ENCODE measurements at places on chromosomes 4 and X.

DNA sequence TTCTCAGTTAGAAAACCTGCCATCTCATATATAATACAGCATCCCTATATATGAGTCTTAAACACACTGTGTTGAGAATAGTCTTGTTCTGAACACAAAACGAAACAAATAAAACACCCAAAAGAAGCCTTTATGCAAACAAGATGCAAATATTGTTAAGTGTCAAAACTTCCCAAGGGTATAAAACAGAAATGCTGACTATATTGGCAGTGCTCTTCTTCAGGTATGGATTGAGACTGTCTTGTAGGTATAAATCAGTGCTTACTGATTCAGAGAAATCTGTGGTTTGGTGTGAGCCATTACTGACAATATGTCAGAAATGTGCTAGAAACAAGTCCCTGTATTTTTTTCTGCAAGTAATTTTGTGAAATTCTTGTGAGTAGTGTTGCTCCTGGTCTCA is 82.8 kb upstream of the CTSO start:
- DNase-seq = no peak

- DNase-seq = no peak
These were observed 95.0 kb downstream of the ARX start for GRCh38 chrX:24920769-24921168.

- no peak for DNase-seq
These were observed 101.0 kb downstream of the PAPSS1 start for GRCh38 chr4:107619066-107619465.

DNA sequence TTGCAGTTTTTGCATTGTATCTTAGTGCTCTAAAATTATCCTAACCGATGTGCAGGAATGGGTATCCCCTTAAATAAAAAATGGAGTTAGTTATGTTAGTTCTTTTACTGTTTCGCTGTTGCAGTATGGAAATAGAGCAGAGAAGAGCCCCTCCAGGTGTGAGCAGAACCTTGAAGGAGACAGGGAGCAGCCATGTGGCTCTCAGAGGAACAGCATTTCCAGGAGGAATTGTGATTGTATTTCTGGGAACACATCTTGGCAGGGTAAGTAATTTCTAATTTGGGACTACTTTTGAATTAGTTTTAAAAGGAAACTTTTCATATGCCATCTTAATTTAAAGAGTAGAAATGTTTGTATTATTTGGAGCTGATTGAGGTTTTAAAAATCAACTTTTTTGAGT is 5.3 kb upstream of the CCDC158 start:
- no peak for DNase-seq

- no peak for DNase-seq
These were observed 84.2 kb downstream of the DCHS2 start for GRCh38 chr4:154407443-154407842.

DNA sequence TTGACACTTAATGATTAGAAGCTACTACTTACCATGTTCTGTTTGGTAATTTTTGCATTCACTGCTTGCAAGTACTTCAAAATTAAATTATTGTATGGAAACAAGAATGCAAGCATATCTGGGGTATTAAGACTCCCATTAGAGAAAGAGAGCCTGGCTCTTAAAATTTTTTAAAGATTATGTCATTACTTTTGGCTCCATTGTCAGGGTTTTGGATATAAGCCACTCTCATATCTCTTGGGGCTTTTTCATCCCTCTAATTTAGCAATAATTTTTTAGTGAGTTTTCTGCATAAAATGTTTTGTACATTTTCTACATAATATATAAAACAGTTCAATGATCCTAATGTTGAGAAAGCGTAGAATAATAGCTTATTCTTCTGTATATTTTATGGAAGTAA is 49.4 kb downstream of the SLC9A6 start:
- DNase-seq = no peak

- DNase-seq = peak; percentile 14
These were observed 1.8 kb downstream of the SLC38A5 start for GRCh38 chrX:48468247-48468671.

GRCh38 chrX:84729408-84729807 is 227.2 kb upstream of the HDX start:
- no peak for DNase-seq

- DNase-seq = no peak
These were observed 44.9 kb downstream of the HAND2 start for GRCh38 chr4:173485164-173485563.

DNA sequence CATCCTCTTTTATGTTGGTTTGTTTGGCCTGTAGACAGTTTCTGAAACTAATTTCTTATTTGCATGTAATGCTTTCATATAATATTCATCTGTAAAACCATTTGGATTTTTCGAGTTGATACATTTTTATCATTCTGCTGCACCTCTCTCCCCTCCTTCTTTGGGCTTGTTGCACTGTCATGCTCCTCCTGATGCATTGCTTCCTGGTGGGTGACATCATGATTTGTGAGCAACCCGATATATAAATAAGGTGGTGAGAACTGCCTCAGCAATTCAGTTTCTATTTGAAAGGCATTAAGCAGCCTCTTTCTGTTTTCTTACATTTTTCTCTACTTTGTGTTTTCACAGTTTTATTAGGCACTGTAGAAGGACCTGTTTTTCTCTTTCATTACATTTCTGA is 515.7 kb downstream of the RPA4 start:
- DNase-seq = no peak

- no peak for DNase-seq
These were observed 334.2 kb downstream of the FSTL5 start for GRCh38 chr4:161829591-161829990.

GRCh38 chrX:74505437-74505836 is 84.1 kb downstream of the SLC16A2 start:
- no peak for DNase-seq

- no peak for DNase-seq
These were observed at the start of gene LPAR4 for GRCh38 chrX:78747489-78747888. Gene LPAR4, plus strand, starts transcription at chrX:78747720. Its CDS starts 7,150 bp downstream, at chrX:78754870.

DNA sequence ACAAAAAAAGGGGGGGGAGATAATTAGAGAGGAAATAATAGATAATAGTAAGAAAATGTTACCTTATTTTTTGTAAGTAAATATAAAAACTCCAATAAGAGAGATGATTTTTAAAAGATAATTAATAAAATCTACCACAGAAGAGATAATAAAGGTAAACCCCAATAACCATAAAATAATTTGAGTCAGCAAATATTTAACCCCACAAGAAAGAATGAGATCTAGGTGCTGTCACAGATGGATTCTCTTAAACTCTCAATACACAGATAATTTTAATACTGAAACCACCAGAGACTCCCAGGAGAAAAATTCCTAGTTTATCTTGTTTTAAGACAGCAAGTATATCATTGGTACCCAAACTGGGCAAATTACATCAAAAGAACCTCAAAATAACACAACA is 341.4 kb downstream of the ANK2 start:
- no peak for DNase-seq

- no peak for DNase-seq
These were observed 82.8 kb downstream of the CPZ start for GRCh38 chr4:8675383-8675782.

- DNase-seq = no peak
These were observed 17.2 kb downstream of the PROM1 start for GRCh38 chr4:16066586-16067128.

- DNase-seq = no peak
These were observed 77.3 kb downstream of the ARHGAP10 start for GRCh38 chr4:147809211-147809610.

DNA sequence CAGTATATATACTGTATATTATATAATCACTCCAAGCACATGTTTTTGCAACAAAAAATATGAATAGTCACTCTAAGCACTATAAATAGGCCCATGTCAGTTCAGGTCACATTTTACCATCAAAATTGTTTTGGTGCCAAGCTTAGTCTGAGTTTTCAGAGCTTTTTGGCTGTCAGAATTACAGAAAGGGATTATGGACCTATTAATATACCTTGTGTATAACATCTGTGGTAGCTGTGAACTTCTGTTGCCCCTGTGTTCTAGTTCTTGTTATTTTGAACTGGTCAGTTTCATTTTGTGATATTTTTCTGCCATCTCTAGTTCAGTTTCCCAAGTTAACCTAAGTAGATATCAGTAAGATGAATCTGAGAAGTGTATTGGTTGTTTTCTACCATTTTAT is 22.9 kb downstream of the EXOC1 start:
- DNase-seq = no peak

GRCh38 chr4:183873409-183874185 is 31.5 kb upstream of the STOX2 start:
- DNase-seq = no peak

DNA sequence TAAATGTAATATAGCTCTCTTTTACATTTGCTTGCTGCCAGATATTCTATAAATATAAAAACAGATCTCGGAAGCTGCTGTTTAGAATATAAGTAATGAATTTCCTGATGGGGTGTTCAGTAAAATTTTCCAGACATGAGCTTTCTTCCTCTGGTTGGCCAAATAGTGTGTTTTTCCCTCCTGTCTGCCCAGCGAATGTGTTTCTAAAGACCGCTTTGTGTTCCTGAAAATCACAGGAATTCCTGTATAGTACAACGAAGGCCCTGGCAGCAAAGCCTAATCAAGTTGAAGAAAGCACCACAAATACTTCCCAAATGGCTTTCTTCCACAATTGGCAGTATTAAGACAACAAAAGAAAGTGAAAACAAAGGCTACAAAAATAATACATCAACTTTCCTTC is 494.1 kb downstream of the INPP4B start:
- DNase-seq = no peak

GRCh38 chr4:76883147-76883546 is 14.8 kb downstream of the SOWAHB start:
- no peak for DNase-seq

GRCh38 chr4:88585917-88586316 is 6.4 kb upstream of the HERC3 start:
- no peak for DNase-seq

GRCh38 chr4:4608214-4608537 is 66.3 kb upstream of the STX18 start:
- no peak for DNase-seq

DNA sequence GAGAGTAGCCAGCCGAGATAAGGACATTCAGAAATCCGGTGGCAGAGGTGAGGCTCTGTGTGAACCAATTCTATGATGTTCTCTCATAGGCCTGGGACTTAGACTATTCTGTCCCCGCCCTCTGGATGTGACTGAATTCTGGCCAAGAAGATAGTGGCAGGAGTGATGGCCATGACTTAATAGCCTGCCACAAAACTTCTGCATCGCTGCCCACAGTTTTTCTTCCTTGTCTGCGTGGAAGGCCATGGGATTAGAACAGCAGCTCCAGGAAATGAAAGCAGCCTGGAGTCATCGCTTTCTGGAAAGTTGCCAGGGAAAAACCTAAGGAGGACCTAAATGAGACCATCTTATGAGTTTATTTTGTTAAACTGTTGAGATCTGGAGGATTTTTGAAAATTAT is 134.7 kb downstream of the F11 start:
- DNase-seq = no peak

DNA sequence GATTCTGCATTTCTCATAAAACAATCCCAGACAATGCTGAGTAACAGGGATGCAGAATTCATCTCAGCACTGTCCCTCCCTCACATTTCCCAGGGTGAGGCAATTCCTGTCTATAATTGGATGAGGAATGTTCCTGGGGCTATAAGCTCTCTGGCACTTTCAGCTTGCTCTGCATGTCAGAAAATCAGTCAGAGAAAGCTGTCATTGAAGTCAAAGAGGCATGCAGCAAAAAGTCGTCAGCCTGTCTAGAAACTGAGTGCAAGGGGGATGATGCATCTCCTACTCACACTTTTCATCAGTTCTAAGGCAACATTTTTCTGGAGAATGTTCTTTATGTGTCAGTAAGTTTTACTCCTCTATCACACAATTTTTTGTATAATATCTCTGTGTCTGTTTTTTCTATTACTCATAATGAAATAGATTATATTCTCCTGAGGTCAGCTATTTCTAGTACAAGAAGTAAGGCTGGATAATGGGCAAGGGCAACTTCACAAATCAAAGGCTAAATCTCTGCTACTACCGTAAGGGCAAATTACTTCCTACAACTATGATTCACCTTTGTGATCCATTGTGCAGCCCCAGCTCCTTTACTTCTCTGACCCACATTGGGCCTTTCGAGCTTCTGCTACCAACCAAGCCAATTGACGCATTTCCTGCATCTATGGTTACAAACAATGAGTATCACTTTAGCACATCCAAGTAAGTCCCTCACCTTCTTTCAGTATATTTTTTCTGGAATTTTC is 56.0 kb downstream of the TASL start:
- DNase-seq = no peak

- DNase-seq = no peak
These were observed 23.3 kb downstream of the MECP2 start for GRCh38 chrX:154074199-154074598.

- DNase-seq = no peak
These were observed 951 bp downstream of the SH3BP2 start for GRCh38 chr4:2793586-2794485.

DNA sequence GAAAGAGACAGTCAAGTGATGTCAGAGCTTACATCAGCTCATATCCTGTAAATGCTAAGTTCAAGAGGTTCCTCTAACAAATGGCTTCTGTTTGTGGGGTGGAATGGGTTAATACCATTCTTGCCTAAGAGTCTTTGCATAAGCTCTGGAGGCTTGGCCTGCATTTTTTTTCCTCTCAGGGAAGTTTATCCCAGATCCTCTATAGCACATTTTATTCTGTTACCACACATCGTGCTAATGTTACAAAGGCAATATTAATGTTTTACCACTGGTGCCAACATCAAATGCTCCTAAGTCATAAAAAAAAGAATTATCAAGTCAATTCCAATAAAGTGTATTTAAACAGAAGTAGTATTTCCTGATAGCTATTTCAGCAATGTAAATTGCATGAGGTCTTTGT is 2.9 kb upstream of the ADH6 start:
- no peak for DNase-seq

DNA sequence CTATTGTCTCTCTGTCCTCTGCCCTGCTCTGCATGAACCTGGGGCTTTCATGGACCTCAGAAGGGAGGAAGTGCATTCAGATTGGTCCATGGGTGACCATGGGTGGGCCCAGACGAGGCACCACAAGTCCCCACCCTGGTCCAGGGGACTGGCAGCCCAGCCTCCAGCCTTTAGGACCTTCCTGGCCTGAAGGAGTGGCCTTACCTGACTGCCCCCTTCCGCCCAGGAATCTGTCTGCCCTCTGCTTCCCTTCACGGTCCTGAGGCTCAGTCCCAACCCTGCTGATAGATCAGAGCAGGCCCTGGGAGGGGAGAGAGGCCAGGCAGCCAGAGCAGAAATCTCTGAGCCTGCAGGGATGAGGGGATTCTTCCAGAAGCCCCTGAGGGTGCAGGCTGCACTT is 455.4 kb downstream of the PCDH18 start:
- DNase-seq = no peak

- DNase-seq = no peak
These were observed 26.0 kb upstream of the NSUN7 start for GRCh38 chr4:40723728-40724127.

DNA sequence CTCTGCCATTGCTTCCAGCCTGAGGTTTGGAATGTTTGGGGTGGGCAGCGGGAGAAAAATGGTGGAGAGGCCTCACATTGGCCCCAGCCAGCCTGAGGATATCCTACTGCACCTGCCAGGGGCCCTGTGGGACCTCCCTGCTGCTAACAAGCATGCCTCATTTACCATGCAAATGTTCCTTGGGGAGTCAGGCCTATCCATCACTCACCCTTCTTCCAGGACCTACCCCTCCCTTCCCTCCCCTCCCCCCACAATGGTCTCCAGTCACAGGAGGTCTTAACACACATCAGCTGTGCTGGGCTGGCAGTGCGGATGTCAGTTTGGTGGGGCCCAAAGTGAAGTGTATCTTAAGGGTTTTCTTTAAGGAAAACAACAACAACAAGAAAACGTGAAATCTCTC is 139.2 kb downstream of the SHOX start:
- DNase-seq = no peak

- no peak for DNase-seq
These were observed 123.3 kb downstream of the KLHL8 start for GRCh38 chr4:87097075-87097474.

GRCh38 chr4:65546882-65547416 is 123.3 kb downstream of the EPHA5 start:
- no peak for DNase-seq

Data from activated CD4-positive, alpha-beta T cell treated with anti-CD3 and anti-CD28 coated beads, Interleukin-2, amount 50 U/mL, for 1 hour (primary cell).